ENCODE measurements at places on chromosomes 6 and 20.
A peak's percentile ranks its signal among the peaks of the same experiment; 100 is the strongest.

GRCh38 chr6:116476002-116476678, 15.0 kb downstream of the CALHM6 start:
- peak; percentile 17 for DNase-seq

DNA sequence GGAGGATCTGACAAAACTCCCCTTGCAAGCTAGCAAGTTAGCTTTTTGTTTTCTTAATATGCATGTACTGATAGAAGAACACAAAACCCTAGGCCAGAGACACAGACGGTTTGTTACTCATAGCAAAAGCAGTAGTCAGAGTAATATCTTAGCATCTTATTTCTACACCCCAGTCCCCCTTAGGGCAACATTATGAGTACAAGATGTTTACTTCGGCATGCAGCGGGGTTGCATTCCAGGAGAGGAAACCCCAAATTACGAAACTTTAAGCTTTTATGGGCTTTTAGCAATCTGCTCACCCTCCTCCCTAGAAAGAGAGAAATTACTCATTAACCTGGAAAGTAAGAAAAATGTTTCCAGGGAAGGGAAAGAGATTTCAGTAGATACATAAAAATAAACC, 1286.9 kb downstream of the EPHA7 start:
- DNase-seq: no peak

DNA sequence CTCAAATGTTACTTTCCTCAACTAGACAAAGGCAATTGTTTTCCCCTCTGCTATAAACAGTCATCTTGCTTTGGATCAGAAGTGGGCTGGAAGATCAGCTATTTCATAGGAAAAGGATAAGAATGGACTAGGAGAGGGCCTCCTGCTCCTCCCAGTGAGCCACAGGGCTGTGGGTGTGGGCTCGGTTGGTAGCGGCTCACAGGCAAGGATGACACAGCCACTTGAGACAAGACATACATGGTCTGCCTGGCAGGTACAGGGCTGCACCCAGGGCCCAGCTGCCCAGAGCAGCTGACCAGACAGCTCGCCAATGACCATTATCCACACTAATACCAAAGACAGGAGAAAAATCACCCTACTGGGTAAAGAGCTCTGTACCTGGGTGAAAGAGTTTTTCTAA, 9.0 kb upstream of the SLA2 start:
- no peak for DNase-seq

DNA sequence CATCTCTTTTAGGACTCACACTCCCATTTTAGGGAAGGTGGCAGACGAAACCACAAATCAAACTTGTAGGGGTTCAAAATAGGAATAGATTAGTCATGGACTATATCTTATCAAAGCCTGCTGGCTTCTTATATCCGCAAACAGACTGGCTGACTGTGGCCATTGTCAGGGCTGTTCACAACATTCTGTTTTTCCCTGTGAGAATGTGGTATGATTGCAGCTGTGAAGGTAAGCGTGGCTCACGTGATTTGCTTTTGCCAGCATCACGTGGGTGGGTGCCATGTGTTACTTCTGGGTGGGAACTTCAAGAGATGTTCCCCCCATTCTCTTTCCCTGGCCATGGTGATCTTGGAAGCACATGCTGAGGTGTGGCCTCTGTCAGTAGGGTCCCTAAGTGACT, 5.9 kb downstream of the IP6K3 start:
- no peak for DNase-seq

DNA sequence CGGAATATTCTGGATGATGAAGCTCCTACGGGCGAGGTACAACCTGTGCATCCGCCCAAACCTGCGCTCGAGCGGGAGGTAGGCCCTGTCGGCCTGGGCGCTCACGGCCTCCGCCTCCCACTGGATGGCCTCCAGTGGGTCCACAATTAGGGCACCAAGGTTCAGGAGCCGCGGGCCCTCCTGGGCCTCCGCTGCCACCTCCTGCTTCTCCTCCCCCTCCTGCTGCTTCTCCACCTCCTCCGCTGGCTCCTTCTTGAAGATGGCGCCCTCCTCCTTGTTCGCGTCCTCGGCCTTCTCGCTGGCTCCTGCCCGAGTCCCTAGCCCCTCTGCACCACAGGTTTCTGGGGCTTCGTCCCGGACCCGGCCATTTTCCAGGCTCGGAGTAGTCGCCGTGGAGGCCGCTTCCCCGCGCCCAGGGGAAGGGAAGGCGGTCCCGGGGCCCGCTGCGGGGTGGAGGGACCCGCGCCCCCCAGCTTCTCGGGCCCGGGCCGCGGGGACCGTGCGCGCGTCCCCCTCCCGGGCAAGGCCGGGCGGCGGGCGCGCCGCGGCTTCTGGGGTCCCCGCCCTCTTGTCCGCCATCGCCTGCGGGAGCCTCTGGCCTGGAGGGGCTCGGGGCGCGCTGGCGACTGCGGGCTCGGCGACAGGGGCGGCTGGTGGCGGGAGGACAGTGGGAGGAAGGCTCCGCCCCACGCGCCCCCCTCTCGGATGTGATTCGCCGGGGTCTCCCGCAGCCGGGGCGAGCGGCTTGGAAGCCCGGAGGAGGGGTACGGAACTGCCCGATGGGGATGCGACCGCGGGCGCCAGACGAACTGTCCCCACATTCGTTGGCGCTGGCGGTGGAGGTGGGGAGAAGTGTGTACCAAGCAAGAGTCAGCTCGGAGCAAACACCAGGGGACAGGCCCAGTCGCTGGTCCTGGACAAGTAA, 17.6 kb downstream of the PLAGL2 start:
- no peak for DNase-seq

DNA sequence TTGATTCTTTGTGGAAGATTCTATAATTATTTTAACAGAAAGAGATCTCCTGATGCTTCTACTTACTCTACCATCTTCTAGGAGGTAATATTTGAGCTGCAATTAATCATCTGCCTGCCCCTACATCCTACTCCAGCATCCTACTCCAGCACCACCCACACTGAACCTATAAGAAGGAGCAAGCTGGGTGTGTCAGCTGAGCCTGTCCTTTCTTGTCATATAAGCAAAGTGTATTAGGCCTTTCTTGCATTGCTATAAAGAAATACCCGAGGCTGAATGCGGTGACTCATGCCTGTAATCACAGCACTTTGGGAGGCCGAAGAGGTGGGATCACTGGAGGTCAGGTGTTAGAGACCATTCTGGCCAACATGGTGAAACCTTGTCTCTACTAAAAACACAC, 84.2 kb upstream of the ARG1 start:
- DNase-seq: no peak

GRCh38 chr6:147103694-147104093, 100.5 kb upstream of the STXBP5 start:
- DNase-seq: no peak

All from HFF-Myc (cell line).